ENCODE measurements at places on chromosomes 12 and 14.

DNA sequence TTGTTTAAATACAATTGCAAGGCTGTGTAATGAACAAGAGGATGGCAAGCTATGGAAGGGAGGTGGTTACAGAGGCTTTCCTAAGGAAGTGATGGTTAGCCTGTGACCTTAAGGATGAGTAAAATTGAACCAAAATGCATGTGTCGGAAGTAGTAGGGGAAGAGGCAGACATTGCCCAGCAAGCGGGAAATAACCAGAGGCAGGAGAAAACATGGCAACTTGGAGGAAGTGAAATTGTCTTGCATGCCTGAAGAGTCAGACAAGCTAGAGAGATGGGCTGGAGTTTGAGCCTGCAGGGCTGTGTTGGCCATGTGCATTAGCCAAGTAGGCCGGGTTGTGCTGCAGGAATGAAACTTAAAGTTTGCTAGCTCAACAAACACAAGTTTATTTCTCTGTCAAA, 96.2 kb downstream of the BTG1 start:
- DNase-seq: no peak

DNA sequence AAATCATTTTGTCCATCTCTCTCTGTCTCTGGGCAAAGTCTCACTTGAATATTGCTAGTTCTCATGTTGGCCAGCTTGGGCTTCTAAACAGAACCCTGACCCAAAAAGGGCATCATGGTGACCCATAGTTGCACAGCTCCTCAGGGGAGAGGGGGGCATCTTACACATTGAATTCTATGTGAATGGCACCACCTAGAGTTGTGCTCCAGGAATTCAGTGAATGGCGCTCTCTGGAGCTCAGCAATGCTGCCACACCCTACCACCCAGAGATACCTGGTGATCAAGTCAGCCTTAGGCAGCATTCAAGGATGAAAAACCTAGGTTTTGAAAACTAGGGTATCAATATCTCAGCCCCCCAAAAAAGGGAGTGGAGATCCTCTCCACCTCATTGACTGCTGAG, 50.6 kb downstream of the SMUG1 start:
- no peak for DNase-seq

- DNase-seq: no peak
These were observed 3.9 kb downstream of the TMEM30B start for GRCh38 chr14:61277232-61277631.

- no peak for DNase-seq
These were observed 22.2 kb downstream of the NR2C1 start for GRCh38 chr12:95051241-95051640.

DNA sequence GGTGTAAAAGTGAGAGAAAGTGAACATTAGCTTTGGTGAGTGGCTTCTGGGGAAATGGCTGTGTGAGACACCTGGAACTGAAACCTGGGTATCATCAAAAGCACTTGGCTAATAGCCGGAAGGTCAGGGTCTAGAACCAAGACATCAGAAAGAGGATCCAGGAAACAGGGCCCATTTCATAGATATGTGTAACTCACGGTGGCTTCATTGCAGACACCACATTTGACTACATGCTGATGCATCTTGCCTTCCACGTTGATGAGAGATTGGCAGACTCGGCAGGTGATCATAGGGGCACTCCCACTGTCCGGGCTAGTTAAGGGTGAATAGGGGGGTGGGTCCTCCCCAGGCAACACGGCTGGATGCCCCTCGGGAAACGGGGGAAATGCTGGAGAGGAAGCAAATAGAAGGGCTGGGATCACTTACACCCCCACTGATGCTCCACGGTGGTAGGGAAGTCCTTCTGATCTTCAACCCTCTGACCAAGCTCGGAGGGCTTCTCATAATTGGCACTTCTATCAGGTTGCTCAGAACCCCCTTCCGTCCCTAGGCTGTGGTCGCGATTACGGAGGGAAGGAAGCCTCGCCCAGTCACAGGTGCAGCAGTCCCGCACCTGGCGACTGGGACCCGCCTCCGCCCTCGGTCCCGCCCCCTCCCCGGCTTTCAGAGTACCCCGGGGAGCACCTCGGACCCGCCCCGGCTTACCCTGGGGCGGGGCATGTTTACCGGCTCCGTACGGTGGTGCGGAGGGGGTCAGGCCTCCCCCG, 593 bp downstream of the PIP4P1 start:
- DNase-seq: peak; percentile 57

- DNase-seq: no peak
These were observed 34.2 kb upstream of the KTN1 start for GRCh38 chr14:55545779-55546178.

GRCh38 chr14:101185073-101185835, 281.7 kb upstream of the RTL1 start:
- no peak for DNase-seq

DNA sequence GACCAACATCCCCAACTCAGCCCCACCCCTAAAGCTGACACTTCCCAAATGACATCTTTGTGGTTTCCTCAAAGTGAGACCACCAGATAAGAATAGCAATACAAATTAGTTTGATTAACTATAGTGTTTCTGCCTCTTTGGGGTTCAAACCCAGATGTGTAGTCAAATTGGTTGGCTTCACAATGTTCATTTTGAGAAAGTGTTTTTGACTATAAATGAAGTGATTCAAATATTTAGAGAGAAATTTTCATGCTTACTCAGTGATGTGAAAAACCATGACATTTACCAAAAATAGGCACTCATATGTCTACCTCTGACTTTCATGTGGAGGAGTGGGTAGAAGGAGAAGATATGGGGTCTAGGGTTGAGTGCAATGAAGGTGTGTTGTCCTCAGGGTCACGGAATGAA, 218.4 kb downstream of the BCAT1 start:
- no peak for DNase-seq

DNA sequence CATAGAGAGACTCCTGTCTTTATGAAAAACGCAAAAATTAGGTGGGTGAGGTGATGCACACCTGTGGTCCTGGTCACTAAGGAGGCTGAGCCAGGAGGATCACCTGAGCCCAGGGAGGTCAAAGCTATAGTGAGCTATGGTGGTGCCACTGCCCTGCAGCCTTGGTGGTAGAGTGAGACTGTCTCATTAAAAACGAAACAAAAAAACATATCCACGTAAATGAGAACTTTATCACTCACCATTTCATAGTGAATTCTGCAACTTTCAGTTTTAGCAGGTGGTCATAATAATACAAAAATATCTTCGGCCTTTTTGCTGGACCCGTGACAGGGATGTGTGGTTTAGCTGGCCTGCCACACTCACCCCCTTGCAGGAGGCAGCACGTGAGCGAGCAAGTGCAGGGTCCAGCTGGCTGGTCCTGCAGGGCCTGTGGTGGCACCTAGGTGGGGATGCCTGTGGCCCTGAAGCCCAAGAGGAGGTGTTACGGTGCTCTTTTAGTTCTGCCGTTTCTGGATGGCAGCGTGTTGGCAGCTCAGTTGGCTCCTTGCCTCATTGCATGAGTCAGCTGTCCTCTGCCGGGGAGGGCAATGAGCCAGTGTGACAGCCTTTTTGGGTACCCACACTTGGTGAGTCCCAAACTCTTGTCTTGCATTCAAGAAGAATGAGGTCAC, 1330.7 kb upstream of the TMEM132C start:
- no peak for DNase-seq

- no peak for DNase-seq
These were observed 126.9 kb upstream of the FGD4 start for GRCh38 chr12:32272465-32272864.

DNA sequence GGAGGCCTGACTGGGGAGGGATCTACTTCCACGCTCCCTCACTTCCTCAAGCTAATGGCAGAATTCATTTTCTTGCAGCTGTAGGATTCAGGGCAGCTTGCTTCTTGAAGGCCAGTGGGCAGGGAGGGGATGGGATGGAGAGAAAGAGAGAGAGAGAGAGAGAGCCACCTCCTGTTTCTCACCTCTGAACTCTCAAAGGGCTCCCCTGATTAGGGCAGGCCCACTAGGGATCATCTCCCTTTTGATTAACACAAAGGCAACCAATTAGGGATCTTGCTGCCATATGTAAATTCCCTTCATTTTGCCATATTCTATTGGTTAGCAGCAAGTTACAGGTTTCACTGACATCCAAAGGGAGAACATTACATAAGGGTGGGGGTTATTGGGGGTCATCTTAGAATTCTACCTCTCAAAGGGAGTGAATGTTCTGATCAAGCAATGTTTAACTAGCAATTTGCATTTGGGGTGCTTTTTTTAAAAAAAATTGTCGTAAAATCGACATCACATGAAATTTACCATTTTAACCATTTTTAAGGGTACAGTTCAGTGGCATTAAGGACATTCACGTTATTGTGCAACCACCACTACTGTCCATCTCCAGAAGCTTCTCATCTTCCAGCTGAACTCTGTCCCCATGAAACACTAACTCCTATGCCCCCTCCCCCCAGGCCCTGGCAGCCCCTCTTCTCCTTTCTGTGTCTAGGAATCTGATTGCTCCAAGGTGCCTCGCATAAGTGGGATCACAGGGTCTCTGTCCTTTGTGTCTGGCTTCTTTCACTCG, 47.3 kb upstream of the NCOR2 start:
- no peak for DNase-seq

- no peak for DNase-seq
These were observed 21.8 kb downstream of the HAL start for GRCh38 chr12:95974358-95974757.

DNA sequence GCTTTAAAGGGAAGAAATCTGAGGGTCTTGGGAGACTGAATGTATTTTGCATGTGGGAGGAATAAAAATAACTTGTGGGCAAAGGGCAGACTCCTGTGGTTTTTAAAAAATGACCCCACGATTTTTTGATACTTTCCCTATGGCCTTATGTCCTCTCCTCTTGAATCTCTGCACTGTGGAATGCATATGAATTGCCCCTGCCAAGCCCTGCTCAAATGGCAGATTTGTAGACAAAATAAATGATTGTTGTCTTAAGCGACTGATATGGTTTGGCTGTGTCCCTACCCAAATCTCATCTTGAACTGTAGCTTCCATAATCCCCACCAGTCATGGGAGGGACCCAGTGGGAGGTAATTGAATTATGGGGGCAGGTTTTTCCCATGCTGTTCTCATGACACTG, 223.8 kb downstream of the DACT1 start:
- no peak for DNase-seq

DNA sequence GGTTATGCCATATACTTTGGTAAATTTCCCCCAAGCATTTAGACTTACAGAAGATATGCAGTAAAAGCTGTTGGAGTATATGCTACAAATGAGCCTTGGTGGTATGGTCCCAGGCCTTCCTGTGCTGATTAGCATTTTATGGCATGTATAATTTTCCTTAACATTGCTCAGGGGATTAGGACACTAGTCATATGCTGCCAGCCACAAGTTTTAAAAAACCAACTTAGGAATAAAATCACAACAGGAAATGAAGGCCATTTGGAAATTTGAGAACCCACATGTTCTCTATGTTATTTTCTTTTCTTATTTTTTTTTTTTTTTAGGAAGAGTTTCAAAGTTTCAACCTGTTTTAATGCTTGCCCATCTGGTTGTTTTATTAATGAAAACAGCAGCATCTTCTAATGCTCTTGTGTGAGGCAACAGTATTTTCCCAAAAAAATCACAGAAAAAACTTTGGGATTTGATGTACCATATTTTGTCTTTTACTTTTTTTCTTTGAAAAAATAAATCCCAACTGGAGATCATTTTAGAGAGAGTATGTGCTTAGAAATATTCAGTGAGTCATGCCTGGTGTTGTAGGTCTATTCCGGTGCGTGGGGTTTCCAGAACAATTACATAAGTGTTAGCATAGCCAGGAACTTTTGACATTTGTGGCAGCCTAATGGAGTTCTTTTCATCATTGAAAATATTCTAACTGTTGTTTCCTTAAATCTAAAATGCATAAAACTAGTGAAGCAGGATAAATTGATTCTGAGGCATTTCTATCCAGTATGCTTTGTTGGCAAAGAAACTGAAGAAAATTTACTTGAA, 21.7 kb upstream of the DUSP6 start:
- no peak for DNase-seq

DNA sequence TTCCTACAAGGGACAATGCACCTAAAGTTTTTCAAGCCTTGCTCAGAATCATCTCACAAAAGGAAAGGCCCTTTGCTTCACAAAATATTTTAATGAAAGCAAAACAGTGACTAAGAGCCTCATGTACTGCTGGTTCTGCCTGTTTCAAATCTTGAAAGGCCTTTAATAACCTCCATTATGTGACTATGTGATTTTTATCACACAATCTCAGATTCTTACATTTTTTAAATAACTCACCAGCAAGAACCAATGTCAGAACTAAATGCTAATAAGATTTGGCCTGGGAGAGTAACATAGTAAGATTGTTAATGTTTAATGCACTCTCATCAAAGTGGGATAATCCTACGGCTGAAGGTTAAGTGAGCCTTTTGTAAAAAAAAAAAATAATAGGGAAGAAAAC, 378.9 kb downstream of the RGS6 start:
- DNase-seq: no peak

- DNase-seq: no peak
These were observed 77.0 kb upstream of the ESRRB start for GRCh38 chr14:76298896-76299295.

DNA sequence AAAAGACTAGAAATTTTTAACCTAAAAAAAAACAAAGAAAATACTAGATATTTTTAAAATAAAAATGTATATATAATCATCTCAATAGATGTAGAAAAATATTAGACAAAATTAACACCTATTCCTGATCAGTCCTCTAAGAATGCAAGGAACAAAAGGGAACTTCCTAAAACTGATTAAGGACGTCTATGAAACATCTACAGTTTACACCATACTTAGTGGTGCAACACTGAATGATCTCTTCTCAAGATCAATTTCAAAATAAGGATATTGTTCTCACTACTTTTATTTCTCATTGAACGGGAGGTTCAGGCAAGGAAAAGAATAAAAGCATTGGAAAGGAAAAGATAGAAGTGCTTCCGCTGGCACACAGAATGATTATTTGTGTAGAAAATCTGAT, 16.0 kb downstream of the OLR1 start:
- DNase-seq: no peak

DNA sequence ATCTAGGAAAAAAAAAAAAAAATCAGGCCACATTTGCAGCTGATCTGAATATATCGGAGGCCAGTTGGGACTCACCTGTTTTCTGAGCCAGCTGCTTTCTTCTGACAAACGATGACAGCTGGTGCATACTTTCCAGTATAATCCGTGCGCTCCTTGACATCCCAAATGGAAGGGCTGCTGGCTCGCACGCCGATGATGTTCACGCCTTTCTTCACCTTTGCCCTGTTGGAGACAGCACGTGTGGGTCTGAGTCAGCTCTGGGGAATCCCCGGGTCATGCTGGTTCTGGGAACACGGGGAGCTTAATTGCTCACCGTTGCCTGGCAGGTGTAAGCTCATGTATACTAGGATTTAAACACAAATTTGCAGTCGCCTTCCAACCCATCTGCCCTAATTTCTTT, 372.8 kb downstream of the TMEM132D start:
- DNase-seq: no peak

Data from CD4-positive, alpha-beta T cell treated with Interleukin-15 for 4 hours (primary cell).